ENCODE measurements at places on chromosomes 4 and X.

DNA sequence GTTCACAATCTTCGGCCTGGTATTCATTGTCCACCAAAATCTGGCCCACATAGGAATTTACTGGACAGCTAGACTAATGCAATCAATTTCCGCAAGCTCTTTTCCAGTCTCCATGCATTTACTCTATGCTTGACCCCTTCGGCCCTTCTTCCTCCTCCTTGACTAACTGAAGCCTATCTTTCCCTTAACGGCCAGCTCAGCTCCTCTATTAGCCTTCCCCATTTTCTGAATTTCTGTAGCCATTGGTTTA, 1.2 kb upstream of the PHKA2 start:
- no peak for DNase-seq

DNA sequence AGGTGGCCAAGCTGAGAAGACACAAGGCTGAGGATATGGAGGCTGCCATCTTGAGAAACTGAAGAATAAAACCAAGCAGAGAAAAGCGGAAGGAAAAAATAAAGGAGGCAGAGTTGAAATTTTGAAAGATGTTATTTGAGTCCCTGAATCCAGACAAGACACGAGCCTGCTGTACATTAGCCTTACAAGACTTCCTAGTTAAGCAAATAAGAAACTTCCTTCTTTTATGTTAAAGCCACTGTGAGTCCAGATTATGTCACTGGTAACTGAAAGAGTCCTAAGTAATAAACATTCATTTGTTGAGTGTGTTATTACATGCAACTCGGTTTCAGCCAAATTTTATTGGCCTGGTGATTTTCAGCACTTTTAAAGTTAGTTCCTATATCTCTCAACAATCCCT, 30.4 kb downstream of the DRD5 start:
- DNase-seq, result no peak

- DNase-seq, result no peak
These were observed 62.3 kb upstream of the HHIP start for GRCh38 chr4:144583658-144584057.

DNA sequence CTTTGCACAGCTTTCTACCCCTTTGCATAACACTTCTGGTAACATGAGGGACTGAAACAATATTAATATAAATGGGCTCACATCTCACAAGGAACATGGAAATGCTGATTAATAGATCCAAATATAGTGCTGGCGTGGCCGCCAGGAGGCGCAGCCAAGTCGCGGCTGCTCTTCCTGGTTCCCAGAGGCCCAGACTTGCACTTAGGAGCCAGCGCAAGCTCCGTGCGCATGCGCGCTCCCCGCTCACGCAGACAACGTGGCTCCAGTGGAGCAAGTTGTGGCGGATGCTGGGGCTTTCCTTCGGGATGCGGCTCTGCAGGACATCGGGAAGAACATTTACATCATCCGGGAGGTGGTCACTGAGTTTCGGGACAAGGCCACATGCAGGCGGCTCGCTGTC, 318.3 kb upstream of the SLC7A11 start:
- no peak for DNase-seq

- no peak for DNase-seq
These were observed 904.8 kb downstream of the PDHA2 start for GRCh38 chr4:96744676-96745075.

GRCh38 chr4:186003746-186004145, 65.2 kb upstream of the TLR3 start:
- no peak for DNase-seq

- DNase-seq, result no peak
These were observed 292.7 kb upstream of the AMOT start for GRCh38 chrX:113133316-113133715.

DNA sequence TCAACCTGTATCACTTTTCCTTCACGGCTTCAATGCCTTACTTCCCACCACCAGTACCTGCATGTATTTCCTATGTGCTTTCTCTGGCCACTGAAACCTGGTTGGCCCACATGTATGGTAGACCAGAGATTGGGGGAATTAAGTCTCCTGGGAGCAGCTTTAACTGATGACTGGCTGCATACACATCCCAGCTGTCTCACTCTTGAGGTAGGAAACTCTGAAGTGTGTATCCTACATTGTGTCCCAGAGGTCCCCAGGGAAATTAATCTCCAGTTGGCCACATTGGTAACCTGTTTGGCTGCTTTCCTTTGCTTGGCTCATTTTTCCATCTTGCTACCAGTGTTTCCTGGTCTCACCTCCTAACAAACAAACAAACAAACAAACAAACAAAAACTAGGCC, 124.4 kb downstream of the ZNF827 start:
- no peak for DNase-seq

- DNase-seq, result no peak
These were observed 10.5 kb downstream of the PRKG2 start for GRCh38 chr4:81204571-81204970.

GRCh38 chrX:49292400-49293362, 10.8 kb upstream of the GAGE10 start:
- no peak for DNase-seq

GRCh38 chrX:119094819-119095218, 22.0 kb downstream of the CT47C1 start:
- no peak for DNase-seq

GRCh38 chr4:168272488-168272887, 46.1 kb downstream of the DDX60 start:
- no peak for DNase-seq

- no peak for DNase-seq
These were observed 185.3 kb upstream of the TAPT1 start for GRCh38 chr4:16411501-16412085.

GRCh38 chr4:61596606-61597340, 396.6 kb downstream of the ADGRL3 start:
- no peak for DNase-seq

DNA sequence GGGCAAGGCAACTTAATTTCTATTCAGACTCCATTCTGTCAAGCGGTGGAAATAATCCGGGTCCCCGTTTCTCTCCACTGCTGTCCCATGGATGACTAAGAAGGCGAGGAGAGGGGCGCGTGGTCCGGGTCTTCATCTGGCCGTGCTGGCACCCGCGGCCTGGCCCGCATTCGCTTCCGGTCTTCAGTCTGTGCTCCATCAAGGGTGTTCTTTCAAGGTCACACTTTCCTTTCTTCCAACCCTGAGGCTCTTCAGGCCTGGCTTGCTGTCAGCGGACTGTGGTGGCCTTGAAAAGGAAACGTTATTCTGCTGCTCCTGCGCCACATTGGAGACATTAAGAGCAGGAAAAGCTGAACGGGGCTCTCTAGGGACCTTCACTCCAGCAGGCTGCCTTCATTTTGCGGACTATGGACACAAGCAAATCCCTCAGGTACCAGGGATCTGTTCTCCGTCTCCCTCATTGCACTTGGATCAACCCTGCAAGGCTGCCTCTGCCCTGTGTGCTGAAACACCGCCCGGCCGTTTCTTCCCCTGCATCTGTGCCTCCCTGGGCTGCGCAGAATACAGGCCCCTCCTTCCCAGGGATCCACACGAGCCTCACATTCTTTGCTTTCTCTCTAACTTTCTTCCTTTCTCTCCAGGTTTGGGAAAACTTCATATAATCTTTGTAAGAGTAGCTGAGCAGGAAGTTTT, 5.7 kb upstream of the SLC25A4 start:
- no peak for DNase-seq
